Epithelial cell of alveolus of lung (primary cell): ENCODE measurements at places on chromosomes 5 and 9. TPM values are rescaled to one million over a fixed set of nuclear protein-coding genes. Genes with fewer than 3 reads are reported as not detected.

The TMEM171 gene
- 0.24 and 13.7 TPM in 2 replicates for total RNA-seq

The ZNF300 gene
- total RNA-seq = 3.6 and 6.6 TPM in 2 replicates

The JAKMIP2 gene
- 3.0 and 7.1 TPM in 2 replicates for total RNA-seq

The MYO10 gene
- 34.5 and 37.0 TPM in 2 replicates for total RNA-seq

The PCDH12 gene
- 0.64 and 1.3 TPM in 2 replicates for total RNA-seq

The SLC34A3 gene
- total RNA-seq = not detected in 2 replicates

The SV2C gene
- not detected in 2 replicates for total RNA-seq

The SLCO6A1 gene
- total RNA-seq = not detected in 2 replicates

The PCDHGA11 gene
- total RNA-seq = 5.9 and 13.7 TPM in 2 replicates

The FGD3 gene
- 0.26 TPM in 1 of 2 replicates, not detected in the other for total RNA-seq

The PCDHB15 gene
- under 0.01 and 0.48 TPM in 2 replicates for total RNA-seq

The SLC36A2 gene
- not detected in 2 replicates for total RNA-seq

The KIF20A gene
- total RNA-seq = 35.4 and 44.1 TPM in 2 replicates

The SLC2A8 gene
- total RNA-seq = 6.5 and 16.0 TPM in 2 replicates

The CNTNAP3B gene
- total RNA-seq = 5.3 and 9.2 TPM in 2 replicates

The FOXD4L5 gene
- not detected in 2 replicates for total RNA-seq

The CTXN3 gene
- not detected in 2 replicates for total RNA-seq

The ADGRV1 gene
- total RNA-seq = 0.13 and 0.32 TPM in 2 replicates

The CSF2 gene
- total RNA-seq = 6.2 TPM in 1 of 2 replicates, not detected in the other

The TRIM36 gene
- total RNA-seq = 0.24 and 1.4 TPM in 2 replicates

The GEMIN5 gene
- total RNA-seq = 14.3 and 14.6 TPM in 2 replicates

The TMEM174 gene
- not detected in 2 replicates for total RNA-seq
